ENCODE measurements at places on chromosomes 12 and 14. TPM values are rescaled to one million over a fixed set of nuclear protein-coding genes. Genes with fewer than 3 reads are reported as not detected.
A peak's percentile ranks its signal among the peaks of the same experiment; 100 is the strongest.

The TDRD9 gene
- total RNA-seq = 0.68 TPM

The CMTM5 gene
- total RNA-seq = 4.4 TPM

The GRIN2B gene
- under 0.01 TPM for total RNA-seq

The PLCZ1 gene
- total RNA-seq = not detected

The HHIPL1 gene
- 9.8 TPM for total RNA-seq

The GUCY2C gene
- total RNA-seq = not detected

The PLA2G1B gene
- not detected for total RNA-seq

The SEL1L gene
- total RNA-seq = 57.1 TPM

- H3K27me3 ChIP-seq = no peaks in the 10 kb centered on the region
- H3K4me3 ChIP-seq = no peak overlapping the region
- H3K27ac ChIP-seq = no peak overlapping the region
Observed at GRCh38 chr14:69003626-69004025, 24.5 kb upstream of the ACTN1 start.

- DNase-seq = no peak
- H3K27ac ChIP-seq = peak overlapping the region; percentile 48
- H3K27me3 ChIP-seq = no peaks in the 10 kb centered on the region
- H3K4me1 ChIP-seq = peaks cover 42% of the 10 kb centered on the region
Observed at GRCh38 chr12:31316891-31317290, 9.1 kb downstream of the SINHCAF start.

DNA sequence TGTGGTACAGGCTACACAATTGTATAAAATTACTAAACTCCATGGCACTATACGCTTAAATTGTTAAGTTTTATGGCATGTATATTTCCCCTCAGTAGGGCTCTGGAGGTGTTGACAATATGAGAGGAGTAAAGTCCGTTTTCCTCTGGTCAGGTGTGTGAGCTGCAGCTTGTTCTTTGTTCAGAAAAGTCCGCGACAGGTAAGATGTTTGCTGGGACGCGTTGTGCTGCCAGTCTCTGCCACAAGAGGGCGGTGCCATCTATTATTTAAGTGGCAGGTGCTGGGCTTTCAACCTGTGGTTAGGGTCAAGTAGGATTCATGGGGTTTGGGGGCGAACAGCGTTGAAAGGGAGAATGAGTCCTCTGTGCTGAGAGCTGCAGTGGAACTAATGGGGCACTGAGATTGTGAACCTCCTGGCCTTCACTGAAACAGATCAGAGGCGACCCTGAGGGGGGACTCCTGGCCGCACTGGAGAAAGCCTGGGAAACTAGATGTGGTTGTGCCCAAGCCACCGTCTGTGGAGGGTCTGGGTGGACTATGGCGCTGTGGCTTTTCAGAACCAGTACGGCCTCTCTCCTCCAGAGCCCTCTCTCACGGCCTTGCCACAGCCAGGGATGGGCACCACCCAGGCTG is 179.0 kb downstream of the SLC15A4 start:
- H3K27ac ChIP-seq = no peak overlapping the region
- H3K4me1 ChIP-seq = no peaks in the 10 kb centered on the region
- no peaks in the 10 kb centered on the region for H3K36me3 ChIP-seq
- no peak for DNase-seq
- no peaks in the 10 kb centered on the region for H3K27me3 ChIP-seq

GRCh38 chr12:90621927-90622326 is 333.0 kb downstream of the CCER1 start:
- no peak overlapping the region for H3K4me3 ChIP-seq
- peaks cover 13% of the 10 kb centered on the region for H3K4me1 ChIP-seq
- no peak overlapping the region for H3K27ac ChIP-seq
- no peak for DNase-seq
- no peaks in the 10 kb centered on the region for H3K36me3 ChIP-seq

GRCh38 chr14:31927348-31927832 is 149.7 kb upstream of the ARHGAP5 start:
- no peak for DNase-seq
- H3K27me3 ChIP-seq = no peaks in the 10 kb centered on the region
- peak overlapping the region; percentile 70 for H3K27ac ChIP-seq
- H3K36me3 ChIP-seq = no peaks in the 10 kb centered on the region
- H3K4me3 ChIP-seq = no peak overlapping the region

GRCh38 chr12:114018669-114019068 is 52.5 kb upstream of the RBM19 start:
- DNase-seq = no peak
- no peaks in the 10 kb centered on the region for H3K4me1 ChIP-seq
- no peaks in the 10 kb centered on the region for H3K36me3 ChIP-seq
- H3K27ac ChIP-seq = no peak overlapping the region
- H3K27me3 ChIP-seq = peaks cover 3% of the 10 kb centered on the region

GRCh38 chr14:58730792-58731464 is 93.2 kb downstream of the DACT1 start:
- H3K4me3 ChIP-seq = no peak overlapping the region
- H3K27me3 ChIP-seq = no peaks in the 10 kb centered on the region
- H3K36me3 ChIP-seq = no peaks in the 10 kb centered on the region
- no peak overlapping the region for H3K27ac ChIP-seq

DNA sequence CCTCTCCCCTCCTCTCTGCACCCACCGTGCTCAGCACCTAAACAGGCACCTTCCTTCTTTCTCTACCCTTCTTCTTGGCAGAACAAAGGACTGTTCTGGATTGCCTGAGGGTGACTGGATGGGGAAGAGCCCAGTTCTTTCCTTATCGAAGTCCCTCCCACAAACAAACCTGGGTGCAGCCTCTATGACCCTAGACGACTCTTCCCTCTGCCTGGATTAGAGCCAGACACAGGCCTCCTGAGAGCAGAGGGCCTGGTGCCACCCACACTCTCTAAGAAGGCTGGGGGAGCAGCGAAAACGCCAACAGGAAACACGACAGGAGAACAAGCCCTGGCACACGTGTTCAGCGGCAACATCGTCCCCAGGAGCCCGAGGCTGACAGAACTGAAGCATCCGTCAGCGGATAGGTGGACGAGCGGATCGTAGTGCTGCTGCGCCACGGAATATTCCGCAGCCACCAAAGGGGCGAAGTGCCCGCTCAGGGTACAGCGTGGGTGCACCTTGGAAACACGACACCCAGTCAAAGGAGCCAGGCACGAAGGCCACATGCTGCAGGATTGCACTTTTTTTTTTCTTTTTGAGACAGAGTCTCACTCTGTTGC is 38.0 kb downstream of the RIMBP2 start:
- no peak for DNase-seq
- H3K4me1 ChIP-seq = no peaks in the 10 kb centered on the region
- H3K27me3 ChIP-seq = no peaks in the 10 kb centered on the region
- H3K36me3 ChIP-seq = no peaks in the 10 kb centered on the region
- H3K4me3 ChIP-seq = no peak overlapping the region
- no peak overlapping the region for H3K27ac ChIP-seq

DNA sequence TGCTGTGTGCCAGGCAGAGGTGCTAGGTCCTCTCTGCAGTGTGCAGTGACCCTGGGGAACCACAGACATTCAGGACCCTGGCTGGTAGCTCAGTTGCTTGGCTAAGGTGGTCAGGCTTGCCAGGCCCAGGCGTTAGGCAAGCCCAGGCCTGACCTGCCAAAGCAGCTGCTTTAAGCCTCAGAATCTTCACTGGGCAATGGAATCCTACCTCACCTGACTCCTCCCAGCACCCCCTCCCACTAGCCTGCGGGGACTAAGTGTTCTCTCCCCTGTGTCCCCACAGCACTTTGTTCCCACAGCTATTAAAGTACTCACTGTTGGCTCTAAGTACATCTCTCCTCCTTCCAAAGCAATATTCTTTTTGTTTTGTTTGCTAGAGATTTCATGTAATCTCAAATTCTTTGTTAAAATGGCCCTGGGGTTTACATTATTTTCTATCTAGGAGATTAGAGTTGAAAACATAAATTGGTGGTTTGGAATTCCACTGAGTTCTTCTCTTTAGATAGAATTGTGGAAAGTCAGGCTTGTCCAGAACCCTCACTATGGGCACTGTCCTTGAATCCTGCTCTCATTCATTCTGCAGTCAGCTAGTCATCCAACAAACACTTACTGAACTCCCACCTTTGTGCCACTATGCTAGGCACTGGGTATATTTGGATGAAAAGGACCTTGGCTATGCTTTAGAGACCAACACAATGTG is 44.4 kb downstream of the DGLUCY start:
- H3K27ac ChIP-seq = peak overlapping the region; percentile 57
- peaks cover 28% of the 10 kb centered on the region for H3K4me1 ChIP-seq
- H3K27me3 ChIP-seq = no peaks in the 10 kb centered on the region
- H3K4me3 ChIP-seq = no peak overlapping the region
- no peak for DNase-seq

DNA sequence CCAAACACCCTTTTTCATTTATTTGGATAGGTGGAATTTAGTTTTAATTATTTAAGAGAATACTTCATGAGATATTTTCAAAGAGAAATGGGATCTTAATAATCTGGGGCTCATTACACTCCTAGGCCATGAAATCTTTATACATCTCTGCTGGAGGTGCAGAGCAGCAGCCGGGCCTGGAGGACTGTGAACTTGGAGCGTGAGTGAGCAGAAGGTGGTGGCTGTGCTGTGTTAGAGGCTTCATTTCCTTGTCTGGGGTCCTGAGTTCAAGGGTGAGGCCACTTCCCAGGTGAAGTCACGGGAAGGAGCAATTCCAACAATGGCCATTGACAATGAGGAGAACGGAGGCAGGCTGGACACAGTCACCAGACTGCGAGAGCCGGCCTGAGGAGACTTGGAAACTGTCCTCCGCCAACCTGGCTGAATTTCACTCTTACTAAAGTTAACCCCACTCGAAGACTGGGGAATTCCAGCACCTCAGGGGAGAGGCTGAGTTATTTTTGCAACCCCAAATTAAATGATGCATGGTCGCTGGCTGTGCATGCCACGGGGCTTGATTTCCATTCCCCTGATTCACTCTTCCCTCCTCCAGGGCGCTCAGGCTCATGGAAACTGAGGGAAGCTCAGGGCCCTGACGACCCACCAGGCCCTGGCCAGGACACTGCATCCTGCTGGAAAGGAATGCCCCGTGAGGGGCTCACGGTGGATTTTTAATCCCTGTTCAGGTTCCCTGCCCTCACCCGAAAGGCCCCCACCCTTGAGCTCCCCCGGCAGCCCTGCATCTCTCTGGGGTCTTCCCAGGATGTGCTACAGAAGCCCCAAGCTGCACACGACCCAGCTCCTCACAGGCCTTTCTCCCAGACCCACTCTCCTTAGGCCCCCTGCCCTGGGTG is 22.6 kb upstream of the TRAF3 start:
- H3K36me3 ChIP-seq = no peaks in the 10 kb centered on the region
- no peak for DNase-seq
- no peak overlapping the region for H3K4me3 ChIP-seq
- H3K27ac ChIP-seq = no peak overlapping the region
- no peaks in the 10 kb centered on the region for H3K27me3 ChIP-seq
- no peaks in the 10 kb centered on the region for H3K4me1 ChIP-seq

GRCh38 chr14:101125719-101126651 is 222.5 kb upstream of the RTL1 start:
- no peaks in the 10 kb centered on the region for H3K4me1 ChIP-seq
- no peak overlapping the region for H3K27ac ChIP-seq
- H3K27me3 ChIP-seq = no peaks in the 10 kb centered on the region
- DNase-seq = peak; percentile 55

GRCh38 chr12:76622351-76622750 is 62.8 kb upstream of the OSBPL8 start:
- no peaks in the 10 kb centered on the region for H3K27me3 ChIP-seq
- H3K4me3 ChIP-seq = no peak overlapping the region
- no peaks in the 10 kb centered on the region for H3K4me1 ChIP-seq
- H3K27ac ChIP-seq = no peak overlapping the region
- no peaks in the 10 kb centered on the region for H3K36me3 ChIP-seq

GRCh38 chr14:90538095-90538494 is 141.3 kb downstream of the CALM1 start:
- no peak overlapping the region for H3K27ac ChIP-seq
- no peak for DNase-seq

DNA sequence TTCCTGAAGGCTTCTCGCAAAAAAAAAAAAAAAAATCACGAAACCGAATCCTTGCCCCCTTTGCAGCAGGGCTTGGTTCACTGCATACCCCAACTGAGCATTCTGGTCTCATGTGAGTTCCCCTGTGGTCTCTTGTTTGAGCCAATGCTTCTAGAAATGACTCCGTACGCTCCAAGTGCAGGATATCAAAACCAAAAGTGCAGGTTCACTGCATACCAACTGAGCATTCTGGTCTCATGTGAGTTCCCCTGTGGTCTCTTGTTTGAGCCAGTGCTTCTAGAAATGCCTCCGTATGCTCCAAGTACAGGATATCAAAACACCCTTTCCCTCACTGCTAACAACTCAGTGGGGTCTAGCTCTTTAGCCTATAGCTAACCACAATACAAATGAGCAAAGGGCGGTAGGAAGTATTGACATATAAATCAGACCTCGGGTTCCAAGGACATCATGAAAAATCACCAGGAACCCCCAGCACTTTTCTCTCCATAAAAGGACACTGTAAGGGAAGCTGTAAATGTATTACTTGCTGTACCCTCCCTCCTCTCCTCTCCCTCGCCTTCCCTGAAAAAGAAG is 206.3 kb upstream of the NOS1 start:
- H3K4me3 ChIP-seq = no peak overlapping the region
- H3K27ac ChIP-seq = no peak overlapping the region
- H3K36me3 ChIP-seq = no peaks in the 10 kb centered on the region
- H3K27me3 ChIP-seq = no peaks in the 10 kb centered on the region

DNA sequence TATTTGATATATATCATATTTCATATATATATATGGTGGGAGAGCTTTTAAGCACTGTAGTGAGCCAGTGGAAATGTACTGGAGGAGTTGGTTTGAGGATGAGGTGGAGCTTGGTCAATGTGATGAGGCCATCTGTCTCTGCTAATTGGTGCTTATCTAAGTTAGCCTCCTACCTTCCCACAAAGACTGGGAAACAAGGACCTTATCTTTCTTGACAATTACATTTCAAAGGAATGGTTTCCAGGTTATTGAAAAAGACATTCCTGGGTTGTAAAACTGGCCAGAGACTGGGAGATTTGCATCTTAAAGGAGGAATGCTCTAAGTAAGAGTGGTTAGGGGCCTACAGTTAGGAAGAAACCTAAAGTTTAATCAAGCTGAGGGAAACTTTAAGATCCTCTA is 212.8 kb upstream of the SYT1 start:
- H3K4me3 ChIP-seq = no peak overlapping the region
- no peak for DNase-seq
- H3K36me3 ChIP-seq = no peaks in the 10 kb centered on the region
- no peaks in the 10 kb centered on the region for H3K27me3 ChIP-seq
- no peak overlapping the region for H3K27ac ChIP-seq

DNA sequence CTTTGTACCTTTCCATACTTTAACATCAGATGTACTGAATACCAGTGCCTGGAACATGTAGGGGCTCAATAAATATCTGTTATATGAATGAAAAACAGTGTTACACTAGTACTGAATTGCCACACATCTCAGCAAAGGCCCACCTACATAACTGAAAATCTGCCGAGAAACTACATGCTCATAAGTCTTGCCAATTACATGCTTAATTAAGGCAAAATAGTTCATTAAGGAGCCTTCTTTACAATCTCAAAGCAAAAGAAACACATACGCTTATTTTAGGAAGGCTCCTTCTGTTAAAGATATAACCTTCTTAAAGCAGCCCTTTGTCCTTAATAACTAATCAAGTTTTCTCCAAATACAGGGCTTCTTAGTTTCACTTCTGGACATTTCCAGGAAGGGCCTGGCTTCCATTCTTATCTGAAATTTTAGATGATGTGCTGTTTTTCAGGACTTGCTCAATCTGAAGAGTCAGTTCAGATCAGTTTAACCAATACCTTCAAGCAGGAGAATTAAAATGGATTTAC is 11.5 kb downstream of the LIMA1 start:
- H3K36me3 ChIP-seq = no peaks in the 10 kb centered on the region
- no peaks in the 10 kb centered on the region for H3K4me1 ChIP-seq
- no peak for DNase-seq
- H3K4me3 ChIP-seq = no peak overlapping the region
- H3K27ac ChIP-seq = peak overlapping the region; percentile 62
- H3K27me3 ChIP-seq = no peaks in the 10 kb centered on the region

All from sigmoid colon (tissue), 7 donors.